ENCODE measurements at places on chromosomes 5 and 9. TPM values are rescaled to one million over a fixed set of nuclear protein-coding genes. Genes with fewer than 3 reads are reported as not detected.

Gene NFIB
- 22.1 TPM for polyA plus RNA-seq

Gene DPM2
- 43.4 TPM for polyA plus RNA-seq

Gene NIPAL4
- polyA plus RNA-seq: 0.32 TPM

Gene CATSPER3
- polyA plus RNA-seq: 1.3 TPM

Gene HAPLN1
- polyA plus RNA-seq: 2.9 TPM

Gene DRD1
- polyA plus RNA-seq: not detected

Gene PCDHGB1
- 1.5 TPM for polyA plus RNA-seq

Gene TRIM7
- 0.42 TPM for polyA plus RNA-seq

Gene NRARP
- polyA plus RNA-seq: 6.8 TPM

Gene POU5F2
- polyA plus RNA-seq: 0.05 TPM

Gene TMEFF1
- polyA plus RNA-seq: 10.3 TPM

Gene ERAP2
- polyA plus RNA-seq: 4.0 TPM

Gene TRMT10B
- 23.9 TPM for polyA plus RNA-seq

Gene MOB3B
- polyA plus RNA-seq: 22.6 TPM

Gene KIF12
- polyA plus RNA-seq: 142 TPM
